Mucosa of gallbladder (tissue), 1 donor: ENCODE measurements at places on chromosomes 5 and 9. TPM values are rescaled to one million over a fixed set of nuclear protein-coding genes. Genes with fewer than 3 reads are reported as not detected.
A peak's percentile ranks its signal among the peaks of the same experiment; 100 is the strongest.

DNA sequence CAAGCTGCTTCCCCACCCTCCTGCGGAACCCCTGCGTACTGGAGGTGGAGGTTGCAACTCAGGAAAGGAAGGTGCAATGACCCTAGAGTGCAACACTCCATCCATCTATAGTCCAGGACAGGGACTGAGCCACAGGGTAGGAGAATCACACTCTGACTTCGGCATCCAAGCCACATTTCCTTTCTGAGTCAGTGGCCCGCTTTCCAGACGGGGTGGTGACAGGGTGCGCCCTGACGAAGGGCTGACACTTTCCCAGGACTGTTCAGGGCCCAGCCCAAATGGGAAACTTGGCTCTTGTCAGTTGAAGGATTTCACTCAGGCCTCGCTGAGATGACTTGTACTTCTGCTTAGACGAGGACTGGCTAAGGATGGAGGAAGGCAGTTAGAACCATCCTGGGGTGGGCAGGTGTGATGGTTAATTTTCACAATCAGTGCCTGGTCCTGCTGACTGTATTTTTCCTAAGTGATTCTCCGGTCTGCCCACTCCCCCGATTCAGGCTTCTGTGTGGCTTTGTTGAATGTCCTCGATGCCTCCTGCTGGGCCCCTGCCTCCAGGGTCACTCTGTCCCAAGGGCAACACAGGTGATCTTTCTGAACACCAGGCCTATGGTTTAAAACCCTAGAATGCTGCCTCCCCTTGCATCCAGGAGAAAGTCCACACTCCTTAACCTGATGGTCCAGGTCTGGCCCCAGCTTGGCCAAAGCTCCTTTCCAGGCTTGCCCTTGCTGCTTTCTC, 228.1 kb downstream of the FSTL4 start:
- no peak for DNase-seq

GRCh38 chr9:132791699-132792240, 86.3 kb downstream of the AK8 start:
- DNase-seq = no peak

DNA sequence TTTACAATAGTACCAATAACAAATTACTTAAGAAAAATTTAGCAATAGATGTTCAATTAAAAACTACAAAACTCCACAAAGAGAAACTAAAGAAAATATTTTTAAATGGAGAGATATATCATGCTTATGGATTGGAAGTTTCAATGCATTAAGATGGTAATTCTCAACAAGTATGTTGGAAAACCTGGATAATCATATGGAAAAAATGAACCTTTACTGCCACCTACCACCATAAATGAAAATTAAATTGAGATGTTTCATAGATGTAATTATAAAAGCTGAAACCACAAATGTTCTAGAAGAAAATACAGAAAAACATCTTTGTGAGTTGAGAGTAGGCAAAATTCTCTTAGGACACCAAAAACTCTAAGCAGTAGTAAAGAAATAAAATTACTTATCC, 121.7 kb downstream of the ANKRD18B start:
- DNase-seq = no peak

PPP3R2 gene
- not detected for total RNA-seq

TMEM174 gene
- not detected for total RNA-seq

GRCh38 chr5:151923866-151924476, 680 bp downstream of the GLRA1 start:
- no peak for DNase-seq

DNA sequence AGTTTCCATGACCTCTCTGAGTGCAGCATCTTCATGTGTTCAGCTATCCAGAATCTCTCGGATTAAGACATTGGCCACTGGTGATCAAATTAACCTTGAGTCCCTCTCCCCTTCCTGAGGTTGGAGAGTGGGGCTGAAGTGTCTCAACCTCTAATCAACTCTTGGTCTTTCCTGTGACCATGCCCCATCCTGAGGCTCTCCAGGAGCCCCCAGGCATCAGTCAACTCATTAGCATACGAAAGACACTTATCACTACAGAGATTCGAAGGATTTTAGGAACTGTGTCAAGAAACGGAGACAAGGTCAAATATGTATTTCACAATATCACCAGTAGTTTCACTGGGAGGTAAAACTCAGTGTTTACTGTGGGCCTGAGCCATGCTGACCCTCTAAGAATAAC, 130.2 kb upstream of the CCDC152 start:
- no peak for DNase-seq

TSLP gene
- 4.1 TPM for total RNA-seq

FLT4 gene
- 11.1 TPM for total RNA-seq

DNA sequence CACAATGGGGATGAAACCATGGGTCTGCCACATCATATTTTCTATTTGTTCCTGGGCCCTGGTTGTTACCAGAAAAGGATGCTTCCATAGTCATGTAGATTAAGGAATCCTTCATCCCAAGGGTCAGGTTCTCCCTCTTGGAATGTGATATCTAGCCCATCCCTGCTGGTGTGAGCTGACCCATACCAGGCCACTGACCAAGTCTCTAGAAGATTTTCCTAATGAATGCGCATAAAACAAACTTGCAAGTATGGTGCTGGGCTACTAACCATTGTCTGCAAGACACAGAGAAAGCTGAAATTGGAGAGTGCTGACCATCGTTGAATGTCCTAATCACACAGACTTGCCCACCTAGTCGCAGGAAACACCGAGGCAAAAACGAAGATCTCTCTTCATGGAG, 972.6 kb downstream of the EFNA5 start:
- DNase-seq = no peak

PCAT7 gene
- total RNA-seq = 0.17 TPM

DNA sequence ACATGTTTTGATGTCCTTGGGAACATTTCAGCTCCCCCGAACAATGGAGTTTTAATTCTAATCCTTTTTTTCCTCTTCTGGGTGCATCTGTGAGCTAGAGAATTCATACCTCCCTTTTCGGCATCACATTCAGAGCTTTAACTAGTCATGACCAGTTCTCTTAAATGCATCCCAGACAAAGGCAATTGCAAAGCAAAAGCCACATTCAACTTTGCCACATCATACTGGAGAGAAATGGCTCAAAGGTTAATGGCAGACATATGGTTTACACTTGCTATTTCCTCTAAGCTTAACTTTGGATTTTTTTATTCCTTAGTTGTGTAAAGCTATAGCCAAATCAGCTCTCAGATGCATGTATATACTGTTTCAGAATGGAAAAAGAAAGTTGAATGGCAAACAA, 153.3 kb downstream of the ESM1 start:
- DNase-seq = no peak

PCDHB13 gene
- total RNA-seq = 8.3 TPM

FOXD4L5 gene
- total RNA-seq = not detected

DNA sequence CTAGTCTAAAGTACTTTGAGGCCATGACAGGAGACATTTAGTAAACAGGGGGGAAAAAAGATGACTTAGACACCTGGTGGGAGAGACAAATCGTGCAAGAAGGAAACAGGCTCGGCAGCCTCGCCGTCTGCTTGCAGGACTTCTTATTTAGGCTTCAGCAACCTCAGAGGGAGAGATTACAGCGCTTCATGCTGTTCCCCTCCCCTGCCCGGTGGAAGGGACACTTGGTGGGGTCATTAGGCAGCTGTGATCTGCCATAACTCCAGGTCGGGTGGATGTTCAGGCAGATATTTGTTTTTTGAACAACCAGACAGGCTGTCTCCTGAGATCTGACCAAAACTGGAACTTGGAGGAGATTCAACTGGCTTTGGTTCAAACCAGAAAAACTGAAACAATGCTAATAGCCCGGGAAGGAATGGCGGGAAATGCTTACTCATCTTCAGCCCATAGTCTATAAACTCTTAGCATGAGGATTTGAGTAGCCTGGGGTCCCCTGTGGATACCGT, 38.1 kb upstream of the CD180 start:
- DNase-seq = peak; percentile 58

RALGPS1 gene
- 34.7 TPM for total RNA-seq

BAAT gene
- 117 TPM for total RNA-seq

DNA sequence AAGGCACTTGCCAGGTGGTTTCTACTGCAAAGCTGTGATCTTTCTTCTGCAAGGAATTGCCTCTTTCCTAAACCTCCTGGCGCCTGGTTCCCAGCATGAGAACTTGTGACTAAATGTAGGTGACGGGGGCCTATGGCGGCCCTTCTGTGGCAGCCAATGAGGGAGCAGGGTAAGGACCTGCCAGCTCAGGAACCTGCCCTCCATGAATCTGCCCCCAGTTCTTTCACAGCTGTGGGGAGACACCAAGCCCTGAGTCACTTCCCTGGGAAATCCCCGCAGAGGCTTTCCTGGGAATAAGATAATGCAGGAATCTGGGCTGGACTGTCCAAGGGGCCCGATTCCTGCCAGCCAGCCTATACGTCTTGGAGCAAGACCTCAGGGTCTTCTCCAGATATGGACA, 56.7 kb upstream of the CTNNA1 start:
- no peak for DNase-seq

GRCh38 chr5:153584960-153585359, 94.5 kb downstream of the GRIA1 start:
- DNase-seq = no peak

LHX3 gene
- total RNA-seq = not detected

DNA sequence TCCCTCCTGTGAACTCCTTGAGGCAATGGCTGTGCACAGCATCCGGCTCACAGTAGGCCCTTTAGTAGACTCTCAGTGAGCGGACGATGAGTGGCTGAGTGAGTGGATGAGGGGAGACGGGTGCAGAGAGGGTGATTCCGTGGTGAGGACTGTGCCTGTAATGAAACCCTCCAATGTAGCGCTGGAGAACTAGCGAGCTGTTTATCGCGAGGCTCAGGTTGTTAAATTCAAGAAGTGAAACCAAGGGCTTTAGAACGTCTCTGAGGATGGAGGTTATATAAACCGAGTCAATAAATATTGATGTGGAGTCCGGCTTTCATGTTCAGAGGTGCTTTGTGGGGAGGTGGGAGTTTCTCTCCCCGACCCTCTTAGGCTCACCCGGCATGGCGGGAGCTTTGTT, 53.2 kb downstream of the NSG2 start:
- DNase-seq = no peak

ADAMTSL2 gene
- total RNA-seq = 14.0 TPM

GRCh38 chr5:99119326-99119725, 190.5 kb upstream of the CHD1 start:
- no peak for DNase-seq

DNA sequence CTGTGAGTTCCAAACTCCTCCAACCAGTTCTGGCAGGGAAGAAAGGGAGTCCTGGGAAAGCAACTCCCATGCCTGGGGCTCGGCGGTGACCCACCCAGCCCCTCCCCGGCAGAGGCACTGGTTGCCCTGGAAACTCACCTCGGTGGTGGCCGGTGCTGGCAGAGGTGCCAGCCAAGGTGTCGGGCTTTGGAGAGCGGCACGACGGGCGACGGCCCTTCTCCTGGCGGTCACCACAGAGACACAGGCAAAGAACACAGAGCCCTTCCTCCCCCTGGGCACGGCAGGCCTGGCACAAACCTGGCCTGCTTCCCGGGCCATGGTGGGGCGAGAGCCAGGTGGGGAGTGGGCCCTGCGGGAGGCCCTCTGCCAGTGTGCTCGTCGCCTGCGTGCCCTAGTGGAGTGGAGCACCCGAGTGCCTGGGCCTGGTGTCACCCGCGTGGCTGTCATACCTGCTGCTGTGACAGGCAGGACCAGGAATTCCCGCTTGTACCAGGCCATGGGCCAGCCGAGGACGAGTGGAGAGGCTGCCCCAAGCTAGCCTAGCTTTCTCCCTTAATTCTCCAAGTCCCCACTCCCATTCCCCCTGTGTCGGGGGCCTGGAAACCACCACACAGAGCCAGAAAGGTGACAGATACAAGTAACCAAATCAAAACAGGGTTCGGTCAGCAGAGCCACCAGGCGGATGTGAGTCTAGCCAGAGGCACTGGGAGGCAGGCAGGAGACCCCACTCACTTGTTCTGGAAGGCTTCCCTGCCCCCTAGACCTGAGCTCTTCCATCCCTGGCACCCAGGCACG, 8.2 kb upstream of the RALGDS start:
- DNase-seq = no peak

DNA sequence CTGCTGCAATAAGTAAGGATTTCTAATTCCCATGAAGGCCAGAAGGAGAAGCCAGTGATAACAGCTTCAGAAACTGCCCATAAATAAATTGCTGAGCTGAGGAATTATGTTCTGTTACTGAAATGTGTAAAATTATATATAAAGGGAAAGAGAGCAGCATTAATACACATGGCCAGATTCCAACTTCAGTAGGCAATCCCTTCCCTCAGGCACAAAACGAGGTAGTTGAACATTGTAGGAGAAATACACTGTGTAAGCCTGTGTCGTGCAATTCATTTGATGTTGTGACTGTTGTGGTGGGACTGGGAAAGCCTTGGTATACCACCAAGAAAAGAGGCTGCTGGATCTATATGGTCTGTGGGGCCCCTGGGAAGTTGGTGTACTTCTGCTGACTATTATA, 192.9 kb downstream of the WDR70 start:
- DNase-seq = no peak

DNA sequence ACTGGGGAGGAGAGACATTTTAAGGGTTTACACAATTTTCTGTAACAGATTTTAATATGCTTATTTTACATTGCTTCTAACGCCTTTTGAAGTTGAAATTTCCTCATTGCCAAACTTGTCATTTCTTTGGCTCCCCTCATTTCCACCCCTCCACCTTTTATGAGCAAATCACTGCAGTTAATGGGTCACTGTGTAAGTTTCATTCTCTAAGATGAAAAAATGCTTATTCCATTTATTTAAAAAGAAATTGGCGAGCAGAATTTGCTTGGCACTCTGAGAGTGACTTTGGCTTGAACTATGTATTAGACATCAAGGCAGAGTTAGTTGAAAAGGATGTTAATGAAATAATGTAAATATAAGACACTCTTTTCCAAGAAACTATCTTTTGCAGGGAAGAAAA, 66.6 kb downstream of the ITGA1 start:
- no peak for DNase-seq
